Stimulated activated CD8-positive, alpha-beta memory T cell treated with anti-CD3 and anti-CD28 coated beads, Interleukin-4, amount 100 ng/mL, for 4 hours (primary cell): ENCODE measurements at places on chromosomes 4 and X.

DNA sequence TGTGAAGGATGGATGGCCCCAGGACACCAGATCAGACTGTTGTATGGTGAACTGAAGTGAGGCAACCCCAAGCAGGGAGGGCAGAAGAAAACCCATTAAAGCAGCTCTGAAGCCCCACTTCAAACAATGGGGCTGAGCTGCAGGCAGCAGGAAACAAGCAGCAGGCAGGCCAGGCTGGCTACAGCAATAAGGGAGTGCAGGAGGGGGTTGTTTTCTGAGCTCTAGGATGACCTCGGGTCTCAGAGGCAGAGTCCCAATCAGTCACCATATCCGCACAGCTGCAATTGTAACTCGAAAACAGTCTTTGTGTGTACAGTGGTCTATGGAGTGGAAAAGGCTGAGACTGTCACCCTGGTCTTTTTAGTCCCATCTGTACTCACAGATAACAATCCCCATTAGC, 90.4 kb downstream of the COL4A6 start:
- no peak for DNase-seq

GRCh38 chrX:14039344-14039743, 9.7 kb upstream of the GEMIN8 start:
- peak; percentile 11 for DNase-seq

DNA sequence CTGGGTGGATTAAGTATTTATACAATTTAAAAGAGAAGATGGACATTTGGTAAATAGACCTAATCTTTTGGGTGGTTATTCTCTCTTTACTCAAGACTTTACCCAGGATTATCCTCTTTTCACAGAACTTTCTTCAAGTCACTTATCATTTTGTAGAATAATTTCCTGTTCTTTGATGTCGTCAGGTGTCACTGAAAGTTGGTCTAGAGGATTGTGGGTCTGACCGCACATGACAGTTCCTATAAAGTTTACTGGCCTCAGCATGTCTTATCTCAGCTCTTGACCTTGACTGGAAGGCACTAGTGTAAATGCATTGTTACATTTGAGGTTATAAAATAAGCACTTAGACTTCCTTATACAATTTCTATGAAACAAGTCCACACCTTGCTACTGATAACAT, 139.9 kb upstream of the SLC4A4 start:
- DNase-seq, result no peak

DNA sequence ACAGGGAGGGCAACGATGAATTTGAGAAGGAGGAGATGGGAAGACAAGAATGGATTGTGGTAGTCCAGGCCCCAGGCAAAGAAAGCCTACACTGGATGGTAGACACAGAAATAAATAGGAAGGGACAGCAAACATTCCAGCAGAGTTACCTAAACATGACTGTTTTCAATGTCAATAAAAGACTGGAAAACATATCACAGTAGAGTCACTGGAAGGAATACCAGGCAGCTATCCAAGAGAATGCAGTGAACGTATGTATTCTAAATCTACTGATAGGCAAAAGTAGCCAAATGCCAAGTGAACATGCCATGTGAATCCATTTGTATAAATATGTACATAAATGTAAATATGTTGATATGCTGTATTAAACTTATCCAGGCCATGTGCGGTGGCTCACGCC, 183.0 kb downstream of the PALLD start:
- no peak for DNase-seq

GRCh38 chr4:11439836-11440235, 11.1 kb upstream of the HS3ST1 start:
- DNase-seq, result no peak

- DNase-seq, result no peak
Measured at GRCh38 chr4:40178672-40179071, 18.2 kb upstream of the RHOH start.

DNA sequence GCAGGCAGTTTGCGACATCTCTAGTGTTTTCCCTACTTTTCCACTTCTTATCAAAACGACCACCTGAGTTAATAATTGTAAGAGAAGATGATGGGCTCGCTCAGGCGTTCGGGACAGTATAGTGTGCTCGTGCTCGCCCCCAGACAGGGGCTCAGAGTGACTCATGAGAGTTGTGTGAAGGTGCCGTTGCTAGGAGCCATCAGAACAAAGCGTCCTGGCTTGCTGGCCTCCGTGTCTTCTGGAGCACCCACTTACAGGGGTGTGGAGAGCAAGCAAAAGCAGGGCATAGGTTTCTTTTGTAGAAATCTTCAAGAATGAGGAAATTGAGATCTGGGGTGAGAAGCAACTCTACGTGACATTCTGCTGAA, 73.0 kb upstream of the ADGRG2 start:
- DNase-seq, result no peak

- DNase-seq, result no peak
Measured at GRCh38 chr4:166091912-166092510, 219.0 kb downstream of the TLL1 start.

DNA sequence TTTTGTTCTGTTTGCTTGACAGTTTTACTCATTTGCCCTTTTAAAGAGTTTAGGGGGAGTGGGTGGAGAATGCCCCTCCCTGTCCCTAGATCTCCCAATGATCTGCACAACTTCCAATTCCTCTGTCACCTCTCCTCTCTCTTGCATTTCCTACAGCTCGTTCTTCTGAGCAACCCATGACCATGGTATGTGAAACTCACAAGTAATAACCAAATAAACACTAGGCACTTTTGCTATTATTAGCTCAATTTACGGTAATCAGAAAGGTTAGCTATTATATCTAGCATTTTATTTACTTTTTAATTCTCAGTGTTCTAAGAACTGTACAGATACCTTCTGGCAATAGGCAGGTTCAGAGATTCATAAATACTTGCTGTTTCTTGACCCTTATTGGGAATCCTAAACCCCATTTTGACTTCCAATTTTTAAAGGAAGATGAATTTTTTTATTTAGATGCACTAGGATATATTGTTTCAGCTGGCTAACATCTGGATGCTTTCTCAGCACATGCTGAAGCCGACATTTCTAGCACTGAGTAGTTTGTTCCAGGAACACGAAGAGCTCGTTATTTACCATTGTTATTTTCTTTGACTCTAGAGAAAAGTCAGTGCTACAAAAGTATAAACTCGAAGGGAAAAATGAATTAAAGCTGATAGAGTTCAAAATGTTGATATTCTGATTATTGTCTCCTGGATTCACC, 194.7 kb upstream of the TLL1 start:
- no peak for DNase-seq

DNA sequence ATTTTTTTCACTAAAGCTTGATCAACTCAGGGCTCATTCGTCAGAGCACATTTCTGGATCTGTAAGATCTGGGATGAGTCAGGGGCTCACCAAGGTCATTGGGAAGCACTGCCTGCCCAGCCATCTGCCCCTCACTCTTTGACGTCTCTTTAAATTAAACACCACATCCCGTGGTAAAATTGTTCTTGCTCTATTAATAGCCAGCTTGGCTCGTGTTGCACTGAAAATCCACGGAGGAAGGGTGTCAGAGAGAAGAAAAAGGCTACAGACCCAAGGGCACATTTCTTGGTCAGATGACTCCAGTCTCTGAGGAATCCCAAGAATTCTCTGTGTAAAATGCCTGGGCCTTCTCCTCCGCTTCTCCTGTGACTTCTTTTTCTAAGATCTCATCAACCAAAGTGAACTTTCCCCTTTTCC, 45.7 kb upstream of the GATB start:
- DNase-seq, result no peak

DNA sequence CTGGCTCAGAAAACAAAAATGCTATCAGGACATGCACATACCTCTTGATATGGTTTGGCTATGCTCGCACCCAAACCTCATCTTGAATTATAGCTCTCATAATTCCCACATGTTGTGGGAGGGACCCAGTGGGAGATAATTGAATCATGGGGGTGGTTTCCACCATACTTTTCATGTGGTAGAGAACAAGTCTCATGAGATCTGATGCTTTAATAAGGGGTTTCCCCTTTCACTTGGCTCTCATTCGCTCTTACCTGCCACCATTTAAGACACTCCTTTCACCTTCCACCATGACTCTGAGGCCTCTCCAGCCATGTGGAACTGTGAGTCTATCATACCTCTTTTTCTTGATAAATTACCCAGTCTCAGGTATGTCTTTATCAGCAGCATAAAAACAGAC, 958.6 kb downstream of the TRAM1L1 start:
- no peak for DNase-seq

DNA sequence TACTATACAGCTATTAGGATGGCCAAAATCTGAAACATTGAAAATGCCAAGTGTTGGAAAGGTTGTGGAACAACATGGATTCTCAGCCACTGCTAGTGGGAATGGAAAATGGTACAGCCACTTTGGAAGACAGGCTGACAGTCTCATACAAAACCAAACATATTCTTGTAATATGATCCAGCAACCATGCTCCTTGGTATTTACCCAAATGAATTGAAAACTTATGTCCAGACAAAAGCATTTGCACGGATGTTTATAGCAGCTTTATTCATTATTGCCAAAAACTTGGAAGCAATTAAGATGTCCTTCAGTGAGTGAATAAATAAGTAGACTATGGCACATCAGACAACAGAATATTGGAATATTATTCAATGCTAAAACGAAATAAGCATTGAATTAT, 105.8 kb upstream of the DCLK2 start:
- no peak for DNase-seq

GRCh38 chrX:7045238-7045955, 102.1 kb upstream of the STS start:
- no peak for DNase-seq

DNA sequence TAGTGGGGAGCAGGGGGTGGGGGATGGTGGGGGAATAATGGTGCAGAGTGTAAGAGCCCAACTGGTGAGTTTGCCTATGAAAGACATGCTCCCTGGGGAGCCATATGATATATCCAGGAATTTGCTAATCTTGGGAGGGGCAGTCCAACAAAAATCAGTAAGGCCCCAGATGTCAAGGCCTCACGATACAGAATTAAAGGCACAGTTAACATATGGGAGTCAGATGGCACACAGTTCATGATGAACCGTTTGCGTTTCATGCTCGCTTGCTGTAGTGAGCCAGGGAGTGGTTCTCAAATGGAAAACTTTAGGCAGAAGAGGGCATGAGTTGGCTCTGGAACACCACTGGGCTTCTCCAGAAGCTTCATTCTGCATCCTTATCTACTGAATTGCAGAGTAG, 33.9 kb upstream of the VCX2 start:
- DNase-seq, result no peak

DNA sequence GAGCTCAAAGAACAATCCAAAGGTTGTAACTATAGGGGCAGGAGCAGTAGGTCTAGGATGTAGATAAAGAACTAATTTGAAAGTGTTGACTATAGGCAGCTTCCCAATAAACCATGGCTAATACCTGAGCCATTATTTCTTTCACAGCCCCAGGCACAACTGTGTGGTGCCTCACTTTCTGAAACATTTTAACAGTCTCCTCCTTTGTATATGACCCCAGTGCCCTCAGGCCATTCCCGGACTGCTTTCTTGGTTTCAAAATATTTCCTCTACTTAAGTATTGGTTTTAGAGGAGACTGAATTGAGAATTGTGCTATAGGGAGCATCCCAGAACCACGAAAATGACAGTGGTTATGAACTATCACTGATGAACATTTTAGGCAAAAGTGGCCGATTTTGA, 728.7 kb downstream of the IL1RAPL1 start:
- no peak for DNase-seq

- DNase-seq, result no peak
Measured at GRCh38 chr4:182190306-182190705, 52.9 kb upstream of the TENM3 start.

DNA sequence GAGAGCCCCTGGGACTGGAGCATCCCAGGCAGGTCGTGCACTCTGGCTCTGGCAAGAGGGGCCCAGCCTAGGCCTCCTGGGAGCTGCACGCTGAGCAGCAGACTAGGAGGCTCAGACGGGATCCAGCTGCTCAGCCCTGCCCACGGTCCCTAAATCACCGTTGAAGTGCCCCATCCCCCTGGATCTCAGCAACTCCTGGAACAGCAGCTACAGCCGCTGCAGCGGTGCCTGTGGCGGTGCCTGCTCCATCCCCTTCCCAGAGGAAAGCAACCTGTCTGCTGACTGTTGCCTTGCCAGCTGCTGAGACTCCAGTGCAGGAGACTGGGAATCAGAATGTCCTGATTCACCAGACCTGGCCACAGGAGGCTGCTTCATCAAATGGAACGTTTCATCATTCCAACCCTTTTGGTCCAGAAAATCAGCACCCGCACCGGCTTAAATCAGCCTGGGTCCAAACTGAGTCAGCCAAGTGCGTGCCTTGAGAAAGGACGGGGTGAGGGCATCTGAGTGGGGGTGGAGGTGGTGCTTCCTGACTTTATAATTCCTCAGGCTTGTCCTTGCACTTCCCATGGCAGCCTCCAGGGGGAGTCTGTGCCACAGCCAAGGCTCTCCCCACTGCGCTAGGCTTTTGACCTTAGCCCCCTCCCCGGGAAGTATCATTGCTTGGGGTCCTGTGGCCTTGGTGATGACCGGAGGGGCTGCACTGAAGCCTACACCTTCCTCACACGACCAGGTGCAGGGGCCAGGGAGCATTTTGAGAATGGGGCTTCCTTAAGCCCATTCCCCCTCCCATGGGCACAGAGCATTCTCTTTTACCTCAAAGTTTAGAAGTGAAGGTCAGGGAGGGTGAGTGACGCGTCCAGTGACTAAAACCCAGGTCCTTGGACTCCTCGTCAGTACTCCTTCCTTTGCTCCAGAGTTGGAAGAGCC, 6.5 kb downstream of the ZNF185 start:
- DNase-seq, result no peak

DNA sequence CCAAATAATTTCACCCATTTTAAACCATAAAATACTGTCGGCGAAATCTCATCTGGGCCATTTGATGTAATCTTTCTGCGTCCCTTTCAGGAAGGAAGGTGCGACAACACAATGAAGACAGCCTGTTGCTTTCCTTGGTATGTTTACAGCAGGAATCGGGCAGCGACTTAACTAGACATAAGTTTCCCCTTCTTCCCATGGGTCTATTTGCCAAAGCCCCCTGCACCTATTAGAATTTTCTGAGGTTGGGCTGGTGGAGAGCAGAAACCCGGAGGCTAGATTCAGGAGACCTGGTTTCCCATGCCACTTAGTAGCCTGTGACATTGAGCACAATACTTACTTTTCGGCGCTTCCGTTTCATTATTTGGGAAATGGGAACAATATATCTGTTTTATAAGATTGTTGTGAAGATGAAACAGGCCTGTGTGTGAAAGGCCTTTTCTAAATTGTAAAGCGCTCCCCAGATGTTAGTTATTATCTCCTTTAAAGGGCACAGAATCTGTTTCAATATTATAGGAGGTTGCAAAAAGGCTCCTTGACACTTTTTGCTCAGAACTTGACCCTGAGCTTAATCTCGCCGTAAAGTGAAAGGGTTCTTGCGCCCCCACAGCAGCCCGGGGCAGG, 552 bp upstream of the AFF1 start:
- DNase-seq, result no peak

DNA sequence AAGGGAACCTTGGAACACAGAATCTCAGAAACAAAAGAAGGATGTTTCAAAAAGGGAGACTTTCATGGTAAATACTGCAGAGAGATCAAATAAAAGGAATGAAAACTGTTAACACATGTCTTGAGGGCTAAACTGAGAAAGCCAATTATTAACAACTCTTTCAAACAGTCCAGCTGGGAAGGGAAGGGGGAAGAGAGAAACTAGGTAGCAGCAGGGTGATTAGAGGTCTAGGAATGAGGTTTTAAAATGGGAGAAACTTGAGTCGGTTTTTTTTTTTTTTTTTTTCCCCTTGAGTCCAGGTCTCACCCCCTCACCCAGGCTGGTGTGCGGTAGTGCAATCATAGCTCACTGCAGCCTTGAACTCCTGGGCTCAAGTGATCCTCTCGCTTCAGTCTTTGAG, 4.3 kb downstream of the BCLAF3 start:
- no peak for DNase-seq

- DNase-seq, result no peak
Measured at GRCh38 chr4:34178476-34178875, 2065.8 kb downstream of the ARAP2 start.

GRCh38 chr4:88043586-88044340, 36.3 kb downstream of the PKD2 start:
- no peak for DNase-seq
